Activated T-helper 2 cell treated with anti-CD3 and anti-CD28 coated beads, Interferon-gamma antibody, Interleukin-2, Interleukin-4, amounts not matched to agents 10 μg/mL and 5 μg/mL and 100 μg/mL, durations not matched to agents 14 hours and 24 hours and 36 hours (primary cell): ENCODE measurements at places on chromosomes 12 and 14.

DNA sequence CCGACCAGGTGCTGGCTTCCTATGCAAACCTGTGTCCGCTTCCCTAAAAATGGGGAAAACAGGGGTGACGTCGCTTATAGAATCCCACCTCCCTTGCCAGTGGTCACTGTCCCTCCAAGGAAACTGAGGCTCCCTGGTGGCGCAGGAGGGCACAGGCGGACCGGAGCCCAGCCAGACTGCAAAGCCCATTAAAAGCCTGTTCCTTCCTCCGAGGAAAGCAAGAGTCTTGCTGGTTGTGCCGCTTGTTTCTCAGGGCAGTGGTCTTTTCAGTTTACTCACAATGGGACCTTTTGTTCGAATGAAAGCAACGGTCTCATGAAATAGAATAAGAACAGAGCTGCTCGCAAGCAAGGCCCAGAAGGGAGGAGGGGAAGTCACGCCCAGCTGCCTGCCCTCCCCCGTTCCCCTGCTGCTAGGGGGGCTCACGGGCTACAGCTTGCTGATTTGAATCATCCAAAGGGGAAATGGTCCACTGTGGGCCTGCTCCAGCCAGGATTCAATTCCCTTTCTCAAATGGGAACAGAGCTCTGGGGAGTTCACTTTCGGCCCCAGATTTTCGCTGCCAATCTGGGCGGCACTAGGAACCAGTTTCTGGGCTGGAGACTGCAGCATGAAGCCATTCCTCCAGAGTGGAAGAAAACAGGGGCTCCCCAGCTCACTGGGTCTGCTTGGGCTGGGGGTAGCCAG, 4.6 kb upstream of the SELPLG start:
- DNase-seq: no peak

DNA sequence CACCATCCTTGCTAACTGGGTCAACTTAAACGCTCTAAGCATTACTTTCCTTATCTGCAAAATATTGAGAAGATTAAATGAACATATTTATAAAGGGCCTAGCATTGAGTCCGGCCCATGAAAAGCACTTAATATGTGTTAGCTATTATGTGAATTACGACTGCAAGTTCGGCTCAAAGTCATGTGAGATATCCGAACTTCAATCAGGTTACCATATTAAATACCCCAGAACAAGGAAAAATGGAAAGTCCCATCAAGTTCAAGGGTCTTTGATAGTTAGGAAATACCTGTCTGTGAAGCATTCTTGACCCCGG, 487 bp upstream of the NRDE2 start:
- DNase-seq: no peak

DNA sequence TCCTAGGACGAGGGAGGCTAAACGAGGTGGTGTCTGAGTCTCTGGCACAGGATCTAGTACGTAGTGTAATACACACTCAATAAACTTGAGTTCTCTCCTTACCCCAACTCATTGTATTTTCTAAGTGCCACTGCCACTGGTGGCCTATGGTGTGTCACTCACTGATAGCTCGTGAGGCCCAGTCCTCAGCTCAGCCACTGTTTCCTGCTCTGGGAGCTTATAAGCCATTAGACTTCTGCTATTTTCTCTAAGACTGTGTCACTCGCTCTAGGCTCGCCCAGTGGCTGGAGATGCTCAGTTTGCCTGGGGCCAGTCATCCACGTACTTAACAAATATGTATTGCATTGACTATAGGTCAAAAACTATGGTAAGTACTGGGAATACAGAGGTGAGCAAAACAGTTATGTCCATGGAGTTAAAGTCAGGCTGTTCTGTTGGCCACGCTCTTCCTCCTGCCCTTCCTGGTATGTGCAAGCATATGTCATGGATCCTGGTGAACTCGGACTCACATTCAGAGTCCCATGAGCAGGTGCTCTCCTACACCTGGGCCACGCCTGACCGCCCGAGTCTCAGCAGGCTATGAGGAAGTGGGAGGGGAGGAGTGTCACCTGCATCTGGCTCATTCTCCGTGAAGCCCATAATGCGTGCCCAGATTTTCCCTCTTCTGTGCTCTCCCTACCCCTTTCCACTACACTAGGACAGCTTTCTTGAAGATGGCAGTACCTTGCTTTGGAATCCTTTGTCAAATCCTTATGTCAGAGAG, 41.6 kb downstream of the DEGS2 start:
- no peak for DNase-seq

DNA sequence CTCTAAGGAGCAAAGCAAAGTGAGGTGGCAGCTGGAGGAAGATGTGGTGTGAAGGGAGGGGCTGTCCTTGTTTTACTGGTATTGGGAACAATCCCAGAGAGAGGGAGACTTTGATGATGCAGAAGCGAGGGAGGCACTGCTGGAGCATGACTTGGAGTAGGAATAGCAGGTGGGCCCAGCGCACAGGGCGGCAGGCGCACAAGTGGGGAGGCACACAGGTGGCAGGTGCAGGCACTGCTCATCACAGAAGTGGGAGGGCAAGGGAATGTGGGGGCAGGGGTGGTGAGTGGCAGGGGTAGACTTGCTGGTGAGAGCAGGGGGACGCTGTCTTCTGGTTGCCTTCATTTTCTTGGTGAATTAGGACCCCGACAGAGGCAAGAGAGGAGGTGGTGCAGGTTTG, 11.5 kb upstream of the IFI27 start:
- DNase-seq: no peak

- DNase-seq: no peak
Observed at GRCh38 chr12:19872621-19873540, 433.6 kb downstream of the AEBP2 start.

DNA sequence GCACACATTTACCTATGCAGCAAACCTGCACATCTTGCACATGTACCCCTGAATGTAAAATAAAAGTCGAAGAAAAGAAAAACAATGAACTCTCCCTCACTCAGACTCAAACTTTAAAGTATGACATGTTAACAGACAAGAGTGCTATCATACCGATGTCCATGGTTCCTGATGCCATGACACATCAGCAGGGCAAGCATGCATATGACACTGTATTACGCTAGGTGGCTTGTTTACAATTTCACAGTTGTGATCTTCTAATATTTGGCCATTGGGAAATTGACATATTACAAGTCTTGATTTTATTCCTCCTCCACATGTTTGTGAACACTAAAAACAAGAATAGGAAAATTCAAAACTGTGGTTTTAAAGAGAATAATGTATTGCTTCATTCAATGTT, 126.6 kb downstream of the ADAMTS20 start:
- no peak for DNase-seq

GRCh38 chr12:43347026-43347425, 205.0 kb downstream of the ADAMTS20 start:
- no peak for DNase-seq

GRCh38 chr12:54304187-54304810, 3.5 kb upstream of the NFE2 start:
- no peak for DNase-seq

GRCh38 chr12:116613256-116613655, 54.1 kb downstream of the MAP1LC3B2 start:
- no peak for DNase-seq

DNA sequence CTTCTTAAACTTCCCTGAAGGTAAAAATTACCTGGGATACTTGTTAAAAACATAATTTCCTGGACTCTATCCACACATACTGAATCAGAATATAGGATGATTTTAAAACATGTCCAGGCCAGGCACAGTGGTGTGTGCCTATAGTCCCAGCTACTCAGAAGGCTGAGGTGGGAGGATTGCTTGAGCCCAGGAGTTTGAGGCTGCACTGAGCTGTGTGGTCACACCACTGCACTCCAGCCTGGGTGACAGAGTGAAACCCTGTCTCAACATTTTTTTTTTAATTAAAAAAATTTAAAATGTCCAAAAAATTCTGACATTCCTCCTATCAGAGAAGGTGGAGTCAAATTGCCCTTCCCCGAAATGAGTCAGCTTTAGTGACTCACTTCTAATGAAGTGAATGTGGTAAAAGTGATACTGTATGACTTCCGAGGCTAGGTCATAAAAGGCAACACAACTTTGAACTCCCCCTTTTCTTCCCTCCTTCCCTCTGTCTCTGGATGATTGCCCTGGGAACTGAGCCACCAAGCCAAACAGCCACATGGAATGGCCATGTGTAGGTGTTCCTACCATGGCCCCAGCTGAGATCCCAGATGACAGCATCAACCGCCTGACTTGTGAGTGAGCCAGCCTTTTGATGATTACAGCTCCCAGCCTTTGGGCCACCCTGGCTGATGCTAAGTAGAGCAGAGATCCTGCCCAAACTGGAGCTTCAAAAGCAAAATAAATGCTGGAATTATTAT, 36.3 kb downstream of the LIMA1 start:
- peak; percentile 40 for DNase-seq

GRCh38 chr14:68756000-68756481, 36.8 kb downstream of the ZFP36L1 start:
- no peak for DNase-seq

DNA sequence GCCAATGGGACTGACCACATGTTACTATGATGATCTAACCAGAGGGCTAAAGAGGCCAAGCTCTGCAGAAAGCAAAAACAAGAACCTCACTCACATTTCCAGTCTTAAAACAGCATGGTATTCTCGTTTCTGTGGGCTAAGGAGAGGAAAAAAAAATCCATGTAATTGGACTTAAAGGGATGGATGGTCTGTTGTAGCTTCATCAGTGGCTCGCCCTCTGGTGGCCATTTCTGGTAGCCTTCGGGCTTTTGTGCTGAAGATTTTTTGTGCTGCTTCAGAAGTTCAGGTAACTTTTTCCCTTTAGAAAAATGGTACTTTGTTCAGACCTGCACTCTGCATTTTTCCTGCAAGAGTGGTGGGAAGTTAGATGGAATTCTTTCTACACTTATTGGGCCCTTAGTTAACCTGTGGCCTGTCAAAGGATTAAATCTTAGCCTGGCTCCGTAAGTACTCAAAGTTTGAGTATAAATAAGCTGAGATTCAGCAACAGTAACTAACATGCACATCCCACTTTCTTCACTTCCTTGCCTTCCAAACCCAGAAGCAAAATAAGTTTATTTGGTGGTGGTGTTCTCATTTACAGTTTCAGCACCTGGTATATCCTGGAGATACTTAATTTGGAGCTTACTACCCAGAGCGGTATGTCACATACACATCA, 22.3 kb downstream of the DCAF4 start:
- DNase-seq: peak; percentile 44

DNA sequence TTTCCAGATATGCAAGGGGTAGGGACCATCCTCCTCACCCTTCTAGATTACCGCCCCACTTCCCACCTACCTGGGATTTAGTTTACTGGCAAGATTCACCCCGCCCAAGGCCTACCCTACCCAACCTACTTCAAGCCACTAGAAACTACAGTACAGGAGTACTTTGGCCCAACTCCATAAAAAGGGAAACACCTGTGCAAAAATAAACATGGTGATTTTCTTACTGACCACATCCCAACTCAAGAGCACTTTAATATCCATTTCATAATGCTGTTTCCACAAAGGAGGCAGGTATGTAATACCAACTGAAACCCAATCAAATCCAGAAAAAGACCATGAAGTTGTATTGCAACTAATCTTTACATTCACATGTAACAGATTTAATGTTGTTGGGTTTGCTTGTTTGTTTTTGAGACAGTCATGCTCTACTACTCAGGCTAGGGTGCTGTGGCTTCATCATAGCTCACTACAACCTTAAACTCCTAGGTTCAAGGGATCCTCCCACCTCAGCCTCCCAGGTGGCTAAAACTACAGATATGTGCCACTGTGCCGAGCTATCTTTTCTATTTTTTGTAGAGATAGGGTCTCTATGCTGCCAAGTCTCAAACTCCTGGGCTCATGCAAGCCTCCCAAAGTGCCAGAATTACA, 41.7 kb upstream of the RAP1B start:
- DNase-seq: no peak

- no peak for DNase-seq
Observed at GRCh38 chr14:88706425-88706824, 86.3 kb downstream of the EML5 start.

GRCh38 chr12:119369907-119370546, 35.5 kb downstream of the CCDC60 start:
- no peak for DNase-seq
